NCI-H2081 (cell line): ENCODE measurements at places on chromosomes 5 and 9.

DNA sequence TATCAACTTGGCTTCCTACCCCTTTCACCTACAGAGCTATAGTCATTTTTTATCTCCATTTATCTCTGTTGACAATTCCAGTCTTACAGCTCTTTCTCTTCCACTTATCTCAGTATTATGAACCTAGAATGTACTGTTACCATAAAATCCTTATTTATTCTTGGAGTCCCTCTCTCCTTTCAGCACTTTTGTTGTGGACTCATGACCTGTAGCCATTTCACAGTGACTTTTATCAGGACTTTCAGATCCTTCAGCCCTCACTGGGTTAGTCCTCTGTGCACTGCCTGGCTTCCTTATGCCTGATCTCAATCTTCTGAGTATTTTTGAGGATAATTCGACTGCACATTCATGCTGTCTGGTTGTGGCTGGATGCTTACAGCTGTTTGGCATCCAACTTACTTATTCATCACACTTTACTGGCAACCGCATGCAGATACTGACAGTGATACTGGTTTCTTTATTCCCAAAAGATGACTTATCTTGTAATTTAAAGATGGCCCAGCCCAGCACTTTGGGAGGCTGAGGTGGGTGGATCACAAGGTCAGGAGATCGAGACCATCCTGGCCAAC, 293.3 kb downstream of the MAN2A1 start:
- no peak for DNase-seq

GRCh38 chr9:136726631-136727191, 14.3 kb downstream of the DIPK1B start:
- DNase-seq = peak; percentile 54

- no peak for DNase-seq
These were observed 881 bp upstream of the B4GALT1 start for GRCh38 chr9:33167972-33168461.

- no peak for DNase-seq
These were observed 196.3 kb downstream of the MLLT3 start for GRCh38 chr9:20426019-20426418.

DNA sequence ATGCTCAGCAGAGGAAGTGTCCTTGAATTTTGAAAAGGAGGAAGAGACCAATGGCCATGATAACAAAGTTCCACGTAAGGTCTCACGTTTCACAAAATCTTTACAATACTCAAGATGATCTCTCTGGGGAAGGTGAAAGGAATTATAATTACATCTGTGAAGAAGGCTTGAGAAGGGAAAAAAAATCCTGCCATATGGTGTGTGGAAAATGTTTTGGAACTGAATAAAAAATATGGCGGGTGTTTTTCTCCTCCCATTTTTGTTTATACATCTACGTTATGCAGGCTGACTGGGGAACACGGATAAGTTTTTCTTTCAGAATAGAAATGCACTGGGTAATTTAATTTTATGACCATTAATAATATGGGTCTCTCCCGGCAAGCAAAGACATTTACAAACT, 425.6 kb upstream of the BRINP1 start:
- no peak for DNase-seq
